ENCODE measurements at places on chromosomes 2 and 18. TPM values are rescaled to one million over a fixed set of nuclear protein-coding genes. Genes with fewer than 3 reads are reported as not detected.

DNA sequence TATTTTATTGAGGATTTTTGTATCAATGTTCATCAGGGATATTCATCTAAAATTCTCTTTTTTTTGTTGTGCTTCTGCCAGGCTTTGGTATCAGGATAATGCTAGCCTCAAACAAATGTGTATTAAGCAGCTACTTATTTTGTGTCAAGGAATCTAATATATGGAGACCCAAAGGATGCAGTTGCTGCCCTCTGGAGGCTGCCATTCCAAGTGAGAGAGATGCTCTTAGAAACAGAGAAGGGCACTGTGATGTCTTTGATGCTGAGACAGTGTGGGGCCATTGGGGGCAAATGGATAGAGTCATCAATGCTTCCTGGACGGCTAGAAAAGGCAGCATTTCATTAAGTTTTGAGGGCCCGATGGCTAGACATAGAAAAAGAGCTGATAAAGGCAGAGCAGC, 292.6 kb downstream of the SETBP1 start:
- peak; percentile 7 for DNase-seq

DNA sequence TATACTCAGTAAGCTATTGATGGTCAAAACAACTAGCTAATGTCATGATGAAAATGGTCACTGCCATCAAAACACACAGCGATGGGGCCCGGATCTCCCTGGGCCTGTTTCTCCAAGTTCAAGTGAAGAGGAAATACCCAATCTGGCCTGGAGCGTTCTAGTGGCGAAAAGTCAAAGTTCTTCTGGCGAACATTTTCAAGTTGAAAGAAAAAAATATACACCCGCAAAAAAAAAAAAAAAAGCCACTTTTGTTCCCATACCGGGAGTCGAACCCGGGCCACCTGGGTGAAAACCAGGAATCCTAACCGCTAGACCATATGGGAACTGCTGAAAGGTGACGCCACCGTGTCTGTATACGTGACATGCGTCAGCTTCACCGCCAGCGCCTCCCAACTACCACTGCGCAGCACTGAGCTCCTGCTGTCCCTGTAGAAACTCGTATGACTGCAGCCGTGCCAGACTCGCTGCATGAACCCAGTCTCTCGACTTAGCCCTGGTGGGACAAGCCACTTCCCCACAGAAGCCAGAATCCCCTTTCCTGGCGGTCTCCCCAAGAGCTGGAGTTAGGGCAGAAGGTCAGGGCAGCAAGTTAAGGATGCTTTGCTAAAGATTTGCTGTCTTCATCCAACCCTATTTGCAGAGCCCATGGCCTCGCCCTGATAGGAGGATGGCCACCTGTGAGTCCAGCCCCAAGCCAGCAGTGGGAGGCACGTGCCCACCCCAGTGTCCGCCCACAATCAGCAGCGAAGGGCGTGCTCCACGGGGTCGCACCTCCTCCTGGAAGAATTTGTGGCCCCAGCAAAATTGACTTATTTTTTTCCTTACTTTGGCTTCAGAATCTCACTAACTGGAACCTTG, 5.6 kb upstream of the IMP4 start:
- peak; percentile 19 for DNase-seq

Gene PROKR1
- not detected for polyA plus RNA-seq

- no peak for DNase-seq
Observed at GRCh38 chr2:221710744-221711143, 138.6 kb upstream of the EPHA4 start.

Gene ARHGAP15
- polyA plus RNA-seq, result 107 TPM

Gene CFAP210
- polyA plus RNA-seq, result not detected

Gene HMSD
- not detected for polyA plus RNA-seq

GRCh38 chr18:59704146-59704545, 6.9 kb upstream of the CCBE1 start:
- DNase-seq, result no peak

DNA sequence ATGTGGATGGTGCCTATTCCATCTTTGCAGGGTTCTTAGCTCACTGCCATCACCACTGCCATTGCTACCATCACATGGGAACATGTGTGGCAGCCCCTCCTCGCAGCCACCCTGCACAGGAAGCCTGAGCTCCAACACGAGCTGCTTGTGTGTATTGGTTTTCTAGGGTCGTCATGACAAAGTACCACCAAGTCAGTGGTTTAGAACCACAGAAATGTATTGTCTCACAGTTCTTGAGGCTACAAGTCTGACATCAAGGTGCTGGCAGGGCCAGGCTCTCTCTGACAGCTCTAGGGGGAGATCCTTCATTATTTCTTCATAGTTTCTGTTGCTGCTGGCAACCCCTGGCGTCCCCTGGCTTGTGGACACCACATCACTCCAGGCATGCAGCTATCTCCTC, 10.3 kb upstream of the IL1R2 start:
- peak; percentile 76 for DNase-seq

DNA sequence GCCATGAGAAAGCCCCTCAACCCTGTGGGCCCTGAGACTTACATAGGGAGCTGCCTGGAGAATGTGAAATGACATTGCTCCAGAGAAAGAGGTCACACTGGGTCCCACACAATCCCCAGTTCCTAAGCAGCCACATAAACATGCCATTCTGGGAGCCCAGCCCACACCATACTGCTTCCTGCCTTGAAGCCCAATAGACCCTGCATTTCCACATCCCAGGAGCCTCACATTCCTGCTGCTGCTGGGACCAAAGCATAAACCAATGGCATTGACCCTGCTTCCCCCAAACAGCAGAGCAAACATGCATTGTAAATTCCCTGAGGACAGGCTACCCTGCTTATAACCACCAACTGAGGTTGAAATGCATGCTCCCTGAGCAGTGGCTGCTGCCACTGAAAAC, 1117.6 kb upstream of the SLC39A10 start:
- DNase-seq, result no peak

- peak; percentile 64 for DNase-seq
Observed at GRCh38 chr2:69645031-69645431, 1.5 kb upstream of the AAK1 start.

DNA sequence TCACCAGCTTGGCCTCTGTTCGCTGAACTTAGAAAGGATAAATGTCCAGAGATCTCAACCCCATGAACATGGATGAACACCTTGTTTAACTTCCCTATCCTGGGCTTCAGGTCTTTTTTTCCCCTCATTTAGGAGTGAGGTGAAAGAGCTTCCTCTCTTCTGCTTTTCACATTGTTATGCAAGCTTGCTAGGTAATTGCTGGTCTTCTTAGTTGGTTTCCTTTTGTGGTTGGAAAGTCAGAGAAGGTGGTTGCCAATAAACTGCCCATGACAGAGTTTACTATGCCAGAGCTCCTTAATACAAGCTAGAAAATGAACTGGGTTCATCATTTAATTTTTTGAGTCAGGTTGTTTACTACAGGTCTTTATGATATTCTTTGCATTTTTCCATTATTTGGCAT, 16.6 kb downstream of the SLC9A4 start:
- peak; percentile 63 for DNase-seq

DNA sequence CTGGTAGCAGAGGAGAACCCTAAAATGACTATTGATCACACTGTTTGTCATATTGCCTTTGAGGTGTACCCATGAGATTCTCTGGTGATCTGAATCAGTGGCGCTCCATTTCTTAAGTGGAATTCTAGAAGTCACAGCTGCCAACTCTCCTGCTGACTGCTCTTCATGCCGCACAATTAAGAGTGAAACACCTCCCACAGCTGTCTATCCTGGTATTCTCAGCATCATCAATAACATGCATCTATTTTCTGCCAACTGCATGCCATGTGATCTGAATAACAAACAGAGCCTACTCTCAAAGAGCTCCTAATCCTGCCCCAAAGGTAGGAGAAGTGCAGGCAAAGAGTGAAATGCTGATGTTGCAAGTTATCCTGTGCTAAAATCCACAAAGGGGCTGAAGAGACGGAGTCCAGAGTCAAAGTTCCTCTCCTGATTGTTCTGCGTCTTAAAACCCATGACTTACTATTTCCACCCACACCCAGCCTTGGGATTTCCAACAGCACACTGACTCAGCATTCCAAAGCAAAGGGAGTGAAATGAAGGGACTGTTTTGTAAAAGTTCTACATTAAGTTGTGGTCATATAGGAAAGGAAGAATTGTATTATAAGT, 13.7 kb upstream of the DAPL1 start:
- DNase-seq, result no peak

Data from immature natural killer cell (primary cell).